ENCODE measurements at places on chromosomes 1 and 21. TPM values are rescaled to one million over a fixed set of nuclear protein-coding genes. Genes with fewer than 3 reads are reported as not detected.

LDLRAD1 gene
- total RNA-seq, result not detected

ACKR1 gene
- not detected for total RNA-seq

SLC6A9 gene
- total RNA-seq, result 9.0 TPM

INKA2 gene
- 1.5 TPM for total RNA-seq

HAO2 gene
- not detected for total RNA-seq

HTR6 gene
- not detected for total RNA-seq

E2F2 gene
- total RNA-seq, result 2.6 TPM

HHAT gene
- 9.7 TPM for total RNA-seq

TMEM269 gene
- total RNA-seq, result not detected

LRRC8B gene
- 1.6 TPM for total RNA-seq

All from articular chondrocyte of knee joint (primary cell).